ENCODE measurements at places on chromosomes 7 and 10. TPM values are rescaled to one million over a fixed set of nuclear protein-coding genes. Genes with fewer than 3 reads are reported as not detected.
A peak's percentile ranks its signal among the peaks of the same experiment; 100 is the strongest.

- H3K4me3 ChIP-seq = no peak overlapping the region
- no peaks in the 10 kb centered on the region for H3K36me3 ChIP-seq
- H3K27ac ChIP-seq = no peak overlapping the region
- peaks cover 26% of the 10 kb centered on the region for H3K4me1 ChIP-seq
- H3K27me3 ChIP-seq = no peaks in the 10 kb centered on the region
These were observed 65.6 kb downstream of the MKI67 start for GRCh38 chr10:128060341-128061250.

DNA sequence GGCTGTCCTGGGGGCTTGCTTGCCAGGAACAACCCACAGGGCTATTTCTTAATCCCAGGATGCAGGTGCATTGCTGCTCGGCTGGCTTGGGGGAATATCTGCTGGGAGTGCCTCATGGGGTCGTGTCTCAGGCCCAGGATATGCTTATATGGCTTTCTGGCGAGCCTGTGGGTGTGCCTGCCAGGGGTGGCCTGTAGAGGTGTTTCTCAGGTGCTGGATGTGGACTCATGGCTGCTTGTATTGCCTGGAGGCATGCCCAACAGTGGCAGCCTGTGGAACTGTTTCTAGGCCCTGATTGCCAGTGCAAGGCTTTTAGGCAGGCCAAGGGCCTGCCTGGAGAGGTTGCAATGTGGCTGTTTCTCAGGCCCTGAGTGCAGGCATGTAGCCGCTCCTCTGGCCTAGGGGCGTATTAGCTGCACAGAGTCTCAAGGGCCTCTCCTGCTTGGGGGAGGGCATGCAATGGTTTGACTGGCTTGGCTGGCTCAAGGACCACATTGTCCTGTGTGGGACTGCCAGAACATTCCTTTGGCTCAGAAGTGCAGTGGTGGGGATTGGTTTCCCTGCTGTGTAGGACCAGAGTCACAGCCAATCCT lies 202.1 kb downstream of the ATRNL1 start:
- no peaks in the 10 kb centered on the region for H3K4me1 ChIP-seq
- no peak overlapping the region for H3K27ac ChIP-seq
- no peak for DNase-seq
- no peaks in the 10 kb centered on the region for H3K27me3 ChIP-seq

GRCh38 chr10:132515811-132516726 lies 21.5 kb upstream of the INPP5A start:
- no peak overlapping the region for H3K27ac ChIP-seq
- H3K36me3 ChIP-seq = no peaks in the 10 kb centered on the region
- H3K4me1 ChIP-seq = peaks cover 41% of the 10 kb centered on the region
- DNase-seq = no peak
- H3K4me3 ChIP-seq = peak overlapping the region; percentile 41
- H3K27me3 ChIP-seq = peaks cover 27% of the 10 kb centered on the region

DNA sequence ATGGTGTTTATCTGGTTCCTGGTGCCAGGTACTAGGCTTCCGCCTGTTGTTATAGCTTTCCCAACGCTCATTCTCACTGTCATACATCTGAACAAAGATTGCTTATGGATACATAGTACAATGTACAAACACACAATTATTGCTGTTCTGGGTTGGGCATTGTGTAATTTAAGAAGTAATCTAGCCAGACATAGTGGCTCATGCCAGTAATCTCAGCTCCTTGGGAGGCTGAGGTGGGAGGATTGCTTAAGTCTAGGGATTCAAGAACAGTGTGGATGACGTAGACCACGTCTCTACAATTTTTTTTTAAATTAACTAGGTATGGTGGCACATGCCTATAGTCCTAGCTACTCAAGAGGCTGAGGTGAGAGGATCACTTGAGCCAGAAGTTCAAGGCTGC lies 9.3 kb upstream of the CROT start:
- H3K36me3 ChIP-seq = peaks cover 41% of the 10 kb centered on the region
- H3K4me3 ChIP-seq = no peak overlapping the region
- no peaks in the 10 kb centered on the region for H3K27me3 ChIP-seq

DNA sequence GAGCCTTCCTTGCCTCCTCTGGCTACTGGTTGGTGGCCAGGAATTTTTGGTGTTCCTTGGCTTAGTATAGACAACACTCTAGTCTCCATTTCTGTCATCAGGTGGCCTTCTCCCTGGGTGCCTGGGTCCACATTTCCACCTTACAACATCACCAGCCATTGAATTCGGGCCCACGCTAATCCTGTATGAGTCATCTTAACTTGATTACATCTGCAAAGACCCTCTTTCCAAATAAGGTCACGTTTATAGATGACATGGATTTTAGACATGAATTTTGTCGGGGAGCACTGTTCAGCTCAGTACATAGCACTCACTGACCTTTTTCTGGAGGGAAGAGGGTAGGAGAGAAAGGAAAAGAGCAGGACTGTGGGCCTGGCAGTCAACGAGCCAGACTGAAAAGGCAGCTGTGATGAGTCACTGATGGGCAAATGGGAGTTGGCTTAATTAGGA lies 39.4 kb downstream of the MMRN2 start:
- H3K4me3 ChIP-seq = no peak overlapping the region
- no peak for DNase-seq
- no peaks in the 10 kb centered on the region for H3K4me1 ChIP-seq
- no peaks in the 10 kb centered on the region for H3K27me3 ChIP-seq

- H3K4me3 ChIP-seq = no peak overlapping the region
- no peak overlapping the region for H3K27ac ChIP-seq
- DNase-seq = no peak
- H3K4me1 ChIP-seq = no peaks in the 10 kb centered on the region
These were observed 24.2 kb downstream of the NCOA4 start for GRCh38 chr10:46006219-46006618.

GRCh38 chr7:75669579-75669978 lies 69.2 kb downstream of the HIP1 start:
- no peak for DNase-seq
- no peaks in the 10 kb centered on the region for H3K4me1 ChIP-seq
- H3K4me3 ChIP-seq = no peak overlapping the region
- no peaks in the 10 kb centered on the region for H3K27me3 ChIP-seq
- H3K36me3 ChIP-seq = no peaks in the 10 kb centered on the region
- H3K27ac ChIP-seq = no peak overlapping the region

GRCh38 chr7:70634610-70635068 lies 497.3 kb upstream of the GALNT17 start:
- peaks cover 6% of the 10 kb centered on the region for H3K36me3 ChIP-seq
- H3K4me1 ChIP-seq = peaks cover 37% of the 10 kb centered on the region
- no peak overlapping the region for H3K4me3 ChIP-seq
- peaks cover 5% of the 10 kb centered on the region for H3K27me3 ChIP-seq
- H3K27ac ChIP-seq = no peak overlapping the region

DNA sequence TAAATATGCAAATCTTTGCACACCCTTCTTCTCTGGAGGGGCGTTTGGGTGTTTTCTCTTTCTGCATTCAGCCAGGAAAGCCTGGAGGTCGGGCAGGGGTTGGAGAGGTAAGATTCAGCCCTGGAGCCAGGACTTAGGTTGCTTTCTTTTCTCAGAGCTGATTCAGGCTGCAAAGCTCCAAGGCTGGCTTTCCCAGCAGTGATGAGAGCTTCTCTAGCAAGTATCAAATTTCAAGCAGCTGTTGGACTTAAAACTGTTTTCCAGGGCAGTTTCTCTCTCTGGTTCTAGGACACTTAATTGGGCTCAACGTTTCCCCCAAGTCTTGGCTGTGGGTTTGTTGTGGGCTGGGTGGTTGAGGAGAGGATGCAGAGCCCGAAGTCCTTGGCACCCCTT lies 608 bp downstream of the AKR1B10 start:
- no peaks in the 10 kb centered on the region for H3K4me1 ChIP-seq
- H3K27me3 ChIP-seq = peaks cover 17% of the 10 kb centered on the region
- H3K4me3 ChIP-seq = no peak overlapping the region
- no peak for DNase-seq

DNA sequence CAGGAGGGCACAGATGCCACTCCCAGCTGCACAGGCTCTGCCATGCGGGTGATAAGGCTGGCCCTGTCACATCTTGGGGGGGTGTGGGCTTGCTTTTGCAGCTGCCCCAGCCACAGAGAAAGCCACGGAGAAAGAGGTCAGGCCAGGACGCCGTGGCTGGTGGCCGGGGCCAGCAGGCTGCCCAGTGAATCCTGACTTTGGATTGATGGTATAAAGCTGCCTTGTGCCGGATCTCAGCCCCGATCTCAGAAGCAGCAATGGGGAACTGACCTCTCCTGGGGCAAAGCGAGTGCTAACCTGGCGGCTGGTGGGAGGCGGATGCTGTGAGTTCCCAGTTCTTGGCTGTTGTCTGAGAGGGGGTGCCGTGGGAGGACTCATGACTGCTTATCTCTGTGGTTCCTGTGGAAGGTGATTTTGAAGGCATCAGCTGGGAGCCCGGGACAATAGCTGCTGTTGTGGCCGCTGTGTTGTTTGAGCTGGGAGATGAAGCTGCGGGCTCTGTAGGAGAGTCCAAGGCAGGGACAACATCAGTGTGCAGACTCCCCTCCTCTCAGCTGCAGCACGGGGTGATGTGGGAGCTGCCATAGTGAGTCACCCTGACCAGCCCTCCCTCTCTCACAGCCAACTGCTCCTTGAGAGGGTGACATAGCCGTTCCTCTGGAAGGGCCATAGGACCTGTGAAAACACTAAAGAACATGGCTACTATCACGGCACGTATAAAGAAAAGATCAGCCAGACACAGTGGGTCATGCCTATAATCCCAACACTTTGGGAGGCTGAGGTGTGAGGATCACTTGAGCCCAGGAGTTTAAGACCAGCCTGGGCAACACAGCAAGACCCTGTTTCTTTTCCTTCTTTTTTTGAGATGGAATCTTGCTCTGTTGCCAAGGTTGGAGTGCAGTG lies 17.0 kb downstream of the IL15RA start:
- H3K36me3 ChIP-seq = no peaks in the 10 kb centered on the region
- DNase-seq = no peak

DNA sequence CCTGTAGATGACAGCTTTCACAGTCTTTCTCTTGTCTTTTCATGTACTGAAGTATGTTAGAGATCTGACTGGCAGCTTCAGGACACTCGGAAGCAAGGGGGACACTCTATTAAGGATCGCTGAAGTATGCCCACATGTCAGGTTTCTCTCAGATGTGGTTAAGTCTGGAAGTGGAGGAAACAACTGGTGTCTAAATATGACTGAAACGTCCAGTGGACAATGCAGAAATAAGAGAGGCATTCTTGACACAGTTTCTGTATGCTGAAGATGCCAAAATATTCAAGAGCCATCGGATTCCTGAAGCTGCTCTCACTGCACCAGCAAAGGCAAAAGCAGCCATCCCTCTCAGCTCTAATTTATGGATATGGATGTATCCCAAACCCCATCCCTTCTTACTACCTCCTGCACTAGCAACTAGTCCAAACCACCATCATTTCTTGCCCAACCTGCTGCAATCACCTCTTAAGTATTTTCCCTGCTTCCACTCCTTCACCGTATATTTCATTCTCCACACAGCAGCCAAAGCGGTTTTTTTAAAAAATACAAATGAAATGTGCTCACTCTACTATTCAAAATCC lies 113.4 kb downstream of the REEP3 start:
- no peak overlapping the region for H3K4me3 ChIP-seq
- no peaks in the 10 kb centered on the region for H3K27me3 ChIP-seq
- H3K4me1 ChIP-seq = peaks cover 7% of the 10 kb centered on the region
- no peak overlapping the region for H3K27ac ChIP-seq
- DNase-seq = no peak
- no peaks in the 10 kb centered on the region for H3K36me3 ChIP-seq

GRCh38 chr7:112383671-112384417 lies 66.4 kb upstream of the IFRD1 start:
- DNase-seq = no peak
- H3K4me3 ChIP-seq = no peak overlapping the region
- H3K27me3 ChIP-seq = no peaks in the 10 kb centered on the region
- H3K4me1 ChIP-seq = no peaks in the 10 kb centered on the region
- peak overlapping the region; percentile 13 for H3K27ac ChIP-seq
- no peaks in the 10 kb centered on the region for H3K36me3 ChIP-seq

- no peak for DNase-seq
- H3K4me1 ChIP-seq = peaks cover 44% of the 10 kb centered on the region
- peak overlapping the region; percentile 25 for H3K4me3 ChIP-seq
- peak overlapping the region; percentile 83 for H3K27ac ChIP-seq
- no peaks in the 10 kb centered on the region for H3K27me3 ChIP-seq
These were observed 70.1 kb downstream of the AMZ1 start for GRCh38 chr7:2757904-2758672.

- H3K27ac ChIP-seq = no peak overlapping the region
- peaks cover 3% of the 10 kb centered on the region for H3K36me3 ChIP-seq
These were observed 4.0 kb downstream of the BRAF start for GRCh38 chr7:140920745-140921144.

Gene ZNF727
- total RNA-seq = not detected

Gene PAPSS2
- total RNA-seq = 1.3 TPM

Gene AKR1D1
- not detected for total RNA-seq

Gene MKI67
- total RNA-seq = 140 TPM

Gene GATAD1
- 38.7 TPM for total RNA-seq

Data from neural crest cell (in vitro differentiated cells).